ENCODE measurements at places on chromosomes 16 and 17.

DNA sequence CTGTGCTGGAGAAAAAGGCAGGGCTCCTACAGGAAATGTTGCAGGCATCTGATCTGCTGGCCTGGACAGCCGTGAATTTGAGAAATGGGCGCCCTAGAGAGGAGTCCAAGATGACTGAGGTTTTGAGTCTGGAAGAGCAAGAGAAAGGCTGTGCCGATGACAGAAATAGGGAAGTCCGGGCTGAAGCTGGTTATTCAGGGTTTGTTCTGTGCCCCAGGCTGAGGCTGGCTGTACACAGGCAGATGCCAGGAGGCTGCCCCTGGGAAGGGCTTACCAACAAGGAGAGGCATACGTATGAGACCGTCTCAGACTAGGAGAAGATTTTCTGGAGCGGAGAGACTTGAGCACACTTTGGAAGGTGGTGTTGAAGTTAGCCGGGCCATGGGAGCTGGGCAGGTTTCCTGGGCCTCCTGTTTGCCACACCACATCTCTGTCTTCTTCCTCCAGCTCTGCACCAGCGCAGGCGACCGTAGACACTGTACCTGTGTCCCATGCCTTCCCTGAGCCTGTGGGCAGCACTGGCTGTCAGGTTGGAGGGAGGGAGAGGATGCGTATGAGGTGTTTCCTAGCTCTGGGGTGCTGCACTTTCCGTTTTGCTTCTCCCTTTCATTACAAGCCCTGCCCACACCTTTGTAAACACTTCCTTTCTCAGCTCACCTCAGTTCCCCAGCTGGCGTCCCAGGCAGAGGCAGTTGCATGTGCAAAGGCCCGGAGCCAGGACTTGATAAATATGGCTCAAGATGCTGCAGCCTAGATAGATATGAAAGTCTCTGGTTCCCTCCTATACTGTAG lies 80.8 kb downstream of the SPECC1 start:
- DNase-seq, result no peak

DNA sequence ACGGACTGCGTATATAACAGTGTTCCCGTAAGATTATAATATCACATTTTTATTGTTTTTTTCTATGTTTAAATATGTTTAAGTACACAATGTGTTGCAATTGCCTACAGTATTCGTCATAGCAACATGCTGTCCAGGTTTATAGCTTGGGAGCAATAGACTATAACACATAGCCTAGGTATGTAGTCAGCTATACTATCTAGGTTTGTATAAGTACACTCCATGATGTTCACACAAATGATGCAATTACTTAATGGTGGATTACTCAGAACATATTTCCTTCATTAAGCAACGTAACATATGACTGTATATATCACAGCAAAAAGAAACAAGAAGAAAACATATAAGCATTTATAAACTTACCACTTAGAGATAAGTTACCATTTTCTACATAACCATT lies 160.0 kb downstream of the CBLN1 start:
- no peak for DNase-seq

DNA sequence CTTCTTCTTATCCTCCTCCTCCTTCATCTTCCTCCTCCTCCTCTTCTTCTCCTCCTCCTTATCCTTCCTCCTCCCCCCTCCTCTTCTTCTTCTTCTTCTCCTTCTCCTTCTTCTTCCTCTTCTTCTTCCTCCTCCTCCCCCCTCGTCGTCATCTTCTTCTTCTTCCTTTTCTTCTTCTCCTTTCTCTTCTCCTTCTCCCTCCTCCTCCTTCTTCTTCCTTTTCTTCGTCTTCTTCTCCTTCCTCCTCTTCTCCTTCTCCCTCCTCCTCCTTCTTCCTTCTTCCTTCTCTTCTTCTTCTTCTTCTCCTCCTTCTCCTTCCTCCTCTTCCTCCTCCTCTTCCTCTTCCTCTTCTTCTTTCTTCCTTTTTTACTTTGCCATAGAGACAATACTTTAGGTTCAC lies 5.1 kb upstream of the KRT23 start:
- no peak for DNase-seq

DNA sequence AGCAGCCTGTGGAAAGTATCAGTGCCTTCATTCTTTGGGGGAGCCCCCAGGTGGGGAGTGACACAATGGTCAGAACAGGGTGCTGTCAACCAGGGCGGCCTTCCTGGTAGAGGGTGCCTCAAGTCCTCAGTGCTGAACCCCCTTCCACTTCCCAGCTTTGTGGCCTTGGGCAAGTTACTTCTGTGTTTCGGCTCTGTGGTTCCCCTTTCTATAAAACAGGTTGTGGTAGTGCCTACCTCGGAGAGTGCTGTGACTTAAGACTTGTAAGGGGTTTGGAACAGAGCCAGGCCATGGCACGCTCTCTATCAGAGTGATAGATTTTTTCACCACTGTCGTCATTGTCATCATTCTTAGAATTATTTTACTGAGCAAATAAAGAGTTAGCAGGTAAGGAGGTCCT lies 141.1 kb downstream of the CCDC182 start:
- DNase-seq, result no peak

DNA sequence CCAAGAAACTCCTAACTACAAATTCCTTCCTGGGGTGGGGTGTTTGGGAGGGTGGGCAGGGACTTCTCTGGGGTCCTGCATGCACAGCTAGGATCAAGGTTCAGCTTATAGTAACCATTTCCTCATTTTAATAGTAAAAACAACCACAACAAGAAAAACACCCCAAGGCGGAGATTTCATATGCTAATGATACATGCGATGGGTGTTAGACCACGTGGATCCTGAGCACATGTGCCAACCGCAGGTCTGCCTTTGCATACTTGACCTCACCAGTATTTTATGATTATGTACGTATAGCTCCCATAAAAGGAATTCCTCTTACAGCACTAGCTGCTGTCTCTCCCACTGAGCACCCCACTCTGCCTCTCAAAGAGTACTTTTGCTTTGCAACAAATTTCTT lies 1.9 kb downstream of the KRTAP4-11 start:
- no peak for DNase-seq

GRCh38 chr16:27303256-27304100 lies 10.3 kb upstream of the IL4R start:
- DNase-seq, result no peak

- no peak for DNase-seq
These were observed 46.4 kb downstream of the ZNF207 start for GRCh38 chr17:32396343-32396742.

DNA sequence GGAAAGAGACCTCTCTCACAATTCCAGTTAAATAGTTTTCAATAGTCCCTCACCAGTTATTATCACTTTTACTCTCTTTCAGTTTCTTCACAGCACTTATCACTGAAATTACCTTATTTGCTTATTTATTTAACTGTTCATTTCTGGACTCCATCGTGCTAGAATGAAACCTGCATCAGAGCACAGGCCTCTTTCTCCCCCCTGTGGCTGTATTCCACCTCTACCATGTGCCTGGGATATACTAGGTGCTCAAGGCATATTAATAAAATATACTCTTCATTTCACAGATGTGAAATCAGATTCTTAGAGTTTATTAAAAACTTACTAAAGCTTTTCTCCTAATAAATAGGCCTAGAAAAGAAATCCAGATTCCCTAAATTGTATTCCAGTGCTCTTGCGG lies 308.9 kb upstream of the MON1B start:
- DNase-seq, result no peak

GRCh38 chr17:50715471-50715870 lies 3.9 kb upstream of the LUC7L3 start:
- DNase-seq, result no peak

GRCh38 chr17:65434251-65434650 lies 127.2 kb downstream of the AXIN2 start:
- DNase-seq, result no peak

DNA sequence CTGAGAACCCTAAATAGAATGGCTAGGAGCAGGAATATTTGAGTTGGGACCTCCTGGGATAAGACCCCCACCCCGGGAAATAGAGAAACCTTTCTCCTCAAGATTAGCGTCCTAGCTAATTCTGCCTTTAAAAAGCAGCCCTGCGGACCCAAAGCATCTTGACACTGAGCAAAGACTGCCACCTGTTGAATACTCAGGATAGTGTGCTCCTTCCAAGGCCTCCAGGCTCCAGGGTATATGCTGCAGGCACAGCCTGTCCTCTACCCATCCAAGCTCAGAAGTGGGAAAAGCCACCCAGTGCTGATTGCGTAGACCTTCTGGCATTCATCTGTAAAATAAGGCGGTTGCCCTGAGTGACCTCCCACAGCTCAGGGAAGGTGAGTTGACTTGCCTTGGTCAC lies 456.2 kb upstream of the DYNLRB2 start:
- DNase-seq, result no peak

GRCh38 chr16:77414752-77415231 lies 20.0 kb downstream of the ADAMTS18 start:
- DNase-seq, result no peak

DNA sequence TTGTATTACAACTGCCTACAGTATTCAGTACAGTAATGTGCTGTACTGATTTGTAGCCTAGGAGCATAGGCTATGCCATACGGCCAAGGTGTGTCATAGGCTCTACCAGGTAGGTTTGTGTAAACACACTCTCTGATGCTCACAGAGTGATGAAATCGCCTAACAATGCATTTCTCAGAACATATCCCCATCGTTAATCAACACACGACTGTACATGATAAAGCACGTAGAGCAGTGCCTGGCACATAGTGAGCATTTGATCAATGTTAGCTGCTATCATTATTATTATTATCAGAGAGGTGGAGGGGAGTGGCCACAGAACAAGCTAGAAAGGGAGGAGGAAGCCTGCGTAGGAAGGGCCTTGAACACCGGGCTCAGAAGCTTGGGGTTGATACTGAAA lies 81.1 kb upstream of the LHX1 start:
- DNase-seq, result no peak

- no peak for DNase-seq
These were observed 71.9 kb upstream of the NLK start for GRCh38 chr17:27970587-27970986.

- DNase-seq, result no peak
These were observed 4.1 kb upstream of the NHERF1 start for GRCh38 chr17:74744349-74744713.

- DNase-seq, result peak; percentile 13
These were observed 852 bp upstream of the HELZ start for GRCh38 chr17:67245694-67246402.

DNA sequence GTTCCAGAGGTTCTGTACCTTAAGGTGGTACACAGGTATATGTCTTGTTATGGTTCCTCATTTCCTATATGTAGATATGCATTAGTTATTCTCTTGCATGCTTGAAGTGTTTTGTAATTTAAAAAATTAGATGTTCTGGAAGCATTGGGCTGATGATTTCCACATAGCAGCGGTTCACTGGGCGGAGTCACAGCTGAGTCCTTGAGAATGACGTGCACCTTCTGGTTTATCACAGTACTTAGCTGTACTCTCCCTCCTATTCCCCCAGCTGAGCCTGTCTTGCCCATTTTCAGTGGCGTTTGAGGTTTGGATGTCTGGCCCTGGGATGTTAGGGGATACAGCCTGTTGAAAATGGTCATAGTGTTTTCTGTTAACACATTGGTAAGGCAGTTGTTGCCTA lies 327.1 kb downstream of the SNX29 start:
- no peak for DNase-seq

GRCh38 chr17:58504826-58505351 lies 9.5 kb downstream of the MTMR4 start:
- no peak for DNase-seq

DNA sequence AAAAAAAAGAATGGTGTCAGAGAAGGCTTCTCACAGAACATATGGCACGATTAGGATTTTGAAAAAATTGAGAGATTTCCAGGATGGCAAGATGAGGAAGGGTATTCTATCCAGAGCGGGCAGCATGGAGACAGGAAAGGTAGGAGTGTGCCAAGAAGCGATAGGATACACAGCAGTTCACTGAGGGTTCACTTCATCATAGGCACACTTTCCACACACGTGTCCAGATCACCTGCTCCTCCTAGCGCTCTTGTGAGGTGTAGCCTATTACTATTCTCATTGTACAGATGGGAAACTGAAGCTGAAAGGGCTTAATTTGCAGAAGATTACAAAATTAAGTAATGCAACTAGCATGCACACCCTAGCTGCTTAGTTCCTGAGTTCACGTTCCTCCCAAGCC lies 6.2 kb upstream of the ELAC2 start:
- no peak for DNase-seq

GRCh38 chr16:54402270-54402669 lies 115.7 kb upstream of the IRX3 start:
- DNase-seq, result no peak

DNA sequence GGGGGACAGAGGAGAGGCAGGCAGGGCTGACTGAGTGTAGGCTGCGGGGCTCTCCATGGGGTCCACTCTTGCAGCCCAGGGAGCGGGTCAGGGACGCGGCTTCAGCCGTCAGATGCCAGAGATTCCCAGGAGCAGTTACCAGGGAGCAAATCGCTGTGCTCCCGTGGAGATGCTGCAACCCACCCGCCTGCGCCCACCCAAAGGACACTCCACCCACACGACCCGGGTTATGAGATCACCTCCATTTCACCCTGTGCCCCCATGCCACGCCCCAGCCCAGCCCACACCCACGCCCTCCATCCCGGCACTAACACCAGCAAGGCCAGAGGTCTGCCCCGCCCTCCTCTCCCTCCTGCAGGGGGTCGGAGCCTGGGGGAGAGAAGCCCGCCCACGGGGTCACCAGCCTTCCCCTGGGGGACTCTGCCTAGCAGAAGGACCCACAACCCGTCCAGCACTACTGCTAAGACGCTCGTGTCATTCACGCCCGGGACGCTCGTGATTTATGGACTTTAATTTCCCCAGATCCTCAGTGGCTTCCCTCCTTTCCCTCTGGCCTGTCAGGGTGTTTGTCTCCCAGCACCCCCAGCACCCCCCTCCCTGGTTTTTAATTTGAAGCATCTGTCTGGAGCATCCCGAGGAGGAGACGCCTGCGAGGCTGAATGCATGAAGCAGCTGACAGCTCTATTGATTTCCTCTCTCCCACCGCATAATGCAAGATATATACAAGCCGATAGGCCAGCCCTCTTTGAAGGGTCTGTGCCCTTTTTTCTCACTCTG lies 6.7 kb upstream of the RPL38 start:
- DNase-seq, result no peak

DNA sequence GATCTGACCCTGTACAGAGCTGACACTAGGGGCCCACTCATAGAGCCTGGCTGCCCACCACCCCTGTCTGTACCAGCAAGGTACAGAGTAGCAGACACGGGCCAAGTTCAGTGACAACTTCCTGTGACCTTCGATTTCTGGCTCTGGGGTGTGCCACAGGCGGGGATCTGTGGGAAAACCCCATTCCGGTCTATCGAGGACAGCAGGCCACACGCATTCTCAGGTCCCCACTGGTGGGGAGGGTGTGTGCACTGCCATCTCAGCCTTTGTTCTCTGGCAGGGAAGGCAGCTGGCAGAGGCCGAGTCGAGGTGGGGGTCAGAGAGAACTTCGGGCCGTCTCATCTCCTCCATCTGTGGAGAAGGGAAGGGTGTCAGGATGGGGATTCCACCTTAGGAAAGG lies 10.0 kb downstream of the NLE1 start:
- no peak for DNase-seq

GRCh38 chr17:29180034-29180787 lies at the start of gene MYO18A:
Gene MYO18A, minus strand, starts transcription at chr17:29180398. Its CDS starts 13,458 bp downstream, at chr17:29166940.
- DNase-seq, result peak; percentile 37

DNA sequence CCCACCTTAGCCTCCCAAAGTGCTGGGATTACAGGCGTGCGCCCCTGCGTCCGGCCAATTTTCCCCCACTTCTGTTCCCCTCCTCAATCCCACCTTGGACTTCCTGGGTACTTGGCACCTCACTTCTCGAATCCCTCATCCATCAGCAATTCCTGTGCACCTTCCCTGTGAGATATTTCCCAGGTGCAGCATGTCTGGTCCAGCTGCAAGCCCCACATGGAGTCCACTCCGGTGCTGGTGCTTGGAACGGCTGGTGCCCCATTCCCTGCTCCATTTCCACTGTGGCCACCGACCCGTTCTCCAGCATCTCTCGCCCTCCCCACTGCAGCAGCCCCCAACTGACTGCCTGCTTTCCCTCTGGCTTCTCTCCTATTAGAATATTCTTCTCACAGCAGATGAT lies 35.3 kb downstream of the NOL11 start:
- no peak for DNase-seq
